Sigmoid colon (tissue), 7 donors: ENCODE measurements at places on chromosomes 11 and 22. TPM values are rescaled to one million over a fixed set of nuclear protein-coding genes. Genes with fewer than 3 reads are reported as not detected.

GRCh38 chr22:16960884-16961249, 47.2 kb downstream of the GAB4 start:
- no peaks in the 10 kb centered on the region for H3K27me3 ChIP-seq
- H3K27ac ChIP-seq: no peak overlapping the region
- no peak overlapping the region for H3K4me3 ChIP-seq
- no peak for DNase-seq
- H3K4me1 ChIP-seq: no peaks in the 10 kb centered on the region

GRCh38 chr11:73363147-73363546, 13.1 kb upstream of the RELT start:
- H3K4me1 ChIP-seq: peaks cover 8% of the 10 kb centered on the region
- no peak for DNase-seq
- no peak overlapping the region for H3K4me3 ChIP-seq
- H3K36me3 ChIP-seq: peaks cover 66% of the 10 kb centered on the region
- H3K27ac ChIP-seq: no peak overlapping the region
- no peaks in the 10 kb centered on the region for H3K27me3 ChIP-seq

ANO3 gene
- 0.68 TPM for total RNA-seq

MMP10 gene
- not detected for total RNA-seq

FADS3 gene
- 21.1 TPM for total RNA-seq

- peak; percentile 86 for DNase-seq
- no peaks in the 10 kb centered on the region for H3K36me3 ChIP-seq
- H3K4me3 ChIP-seq: peak overlapping the region; percentile 19
- no peak overlapping the region for H3K27ac ChIP-seq
- no peaks in the 10 kb centered on the region for H3K27me3 ChIP-seq
- peaks cover 12% of the 10 kb centered on the region for H3K4me1 ChIP-seq
Measured at GRCh38 chr11:68297812-68298658, 14.4 kb upstream of the LRP5 start.

SIAE gene
- total RNA-seq: 2.5 TPM

GRCh38 chr11:95134491-95134890, 44.8 kb downstream of the ENDOD1 start:
- H3K4me3 ChIP-seq: no peak overlapping the region
- H3K27me3 ChIP-seq: no peaks in the 10 kb centered on the region
- no peaks in the 10 kb centered on the region for H3K36me3 ChIP-seq
- no peak for DNase-seq
- H3K27ac ChIP-seq: peak overlapping the region; percentile 25

GRCh38 chr22:22030493-22031182, 48.1 kb upstream of the TOP3B start:
- H3K4me3 ChIP-seq: no peak overlapping the region
- H3K4me1 ChIP-seq: no peaks in the 10 kb centered on the region

- DNase-seq: peak; percentile 67
- H3K4me3 ChIP-seq: no peak overlapping the region
- H3K27ac ChIP-seq: peak overlapping the region; percentile 78
- no peaks in the 10 kb centered on the region for H3K36me3 ChIP-seq
- peaks cover 41% of the 10 kb centered on the region for H3K4me1 ChIP-seq
Measured at GRCh38 chr22:28917747-28918549, 34.6 kb downstream of the ZNRF3 start.

- no peak overlapping the region for H3K27ac ChIP-seq
- H3K4me3 ChIP-seq: no peak overlapping the region
- H3K27me3 ChIP-seq: no peaks in the 10 kb centered on the region
Measured at GRCh38 chr11:46457659-46458424, 66.3 kb upstream of the CHRM4 start.

DNA sequence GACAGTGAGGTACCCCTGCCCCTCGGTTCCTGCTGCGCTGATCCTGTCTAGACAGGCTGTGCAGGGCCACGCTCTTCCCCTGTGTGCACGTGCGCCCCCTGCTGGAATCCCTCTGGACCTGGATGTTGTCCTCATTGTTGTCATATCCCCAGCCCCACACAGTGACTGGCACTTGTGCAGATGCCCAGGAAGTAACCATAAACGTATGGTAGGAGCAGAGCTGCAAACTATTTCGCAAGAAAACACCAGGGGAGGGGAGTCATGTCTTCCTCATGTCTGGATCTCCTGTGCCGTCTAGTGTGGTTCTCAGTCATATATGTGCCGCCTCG, 114.7 kb downstream of the CRYBB2 start:
- no peaks in the 10 kb centered on the region for H3K4me1 ChIP-seq
- DNase-seq: no peak
- H3K36me3 ChIP-seq: no peaks in the 10 kb centered on the region
- H3K4me3 ChIP-seq: no peak overlapping the region
- no peaks in the 10 kb centered on the region for H3K27me3 ChIP-seq

GRCh38 chr11:42631220-42631843, 680.5 kb upstream of the API5 start:
- no peaks in the 10 kb centered on the region for H3K36me3 ChIP-seq
- H3K4me3 ChIP-seq: no peak overlapping the region
- no peaks in the 10 kb centered on the region for H3K4me1 ChIP-seq

PRDM11 gene
- 23.2 TPM for total RNA-seq

DNA sequence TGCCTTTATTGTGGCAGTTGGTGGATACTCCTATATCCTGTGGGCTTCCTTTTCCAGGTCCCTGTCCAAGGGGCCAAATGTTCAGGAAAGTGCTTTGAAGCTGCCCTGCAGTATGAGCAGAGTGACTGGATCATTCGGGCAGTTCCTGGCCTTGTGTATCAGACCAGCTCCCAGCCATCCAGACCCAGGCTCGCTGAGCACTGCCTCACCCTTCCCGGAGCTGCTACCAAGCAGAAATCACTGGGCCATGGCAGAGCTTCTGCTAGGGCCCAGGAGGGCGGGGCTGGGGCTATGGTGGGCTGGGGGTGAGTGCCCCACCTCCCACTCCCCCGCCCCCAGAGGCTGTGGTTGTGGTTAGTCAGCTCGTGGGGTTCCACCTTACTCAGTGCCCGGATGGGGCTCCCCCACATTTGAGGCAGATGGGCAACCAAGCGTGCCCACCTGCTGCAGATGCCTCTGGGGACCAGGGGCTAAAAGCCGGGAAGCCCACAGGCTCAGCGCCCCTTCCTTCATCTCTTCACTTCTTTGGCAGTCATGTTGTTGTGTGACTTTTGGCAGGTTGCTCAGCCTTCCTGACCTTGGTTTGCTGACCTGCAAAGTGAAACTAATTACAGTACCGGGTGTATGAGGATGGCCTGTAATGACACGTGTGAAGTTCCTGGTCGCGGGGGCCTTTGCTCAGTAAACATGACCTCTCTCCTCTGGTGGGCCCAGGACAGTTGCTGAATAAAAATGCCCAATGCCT, 2.1 kb upstream of the LRRC32 start:
- no peak for DNase-seq
- H3K36me3 ChIP-seq: no peaks in the 10 kb centered on the region
- H3K27me3 ChIP-seq: peaks cover 8% of the 10 kb centered on the region
- no peak overlapping the region for H3K27ac ChIP-seq
- H3K4me3 ChIP-seq: no peak overlapping the region
- peaks cover 25% of the 10 kb centered on the region for H3K4me1 ChIP-seq

DNA sequence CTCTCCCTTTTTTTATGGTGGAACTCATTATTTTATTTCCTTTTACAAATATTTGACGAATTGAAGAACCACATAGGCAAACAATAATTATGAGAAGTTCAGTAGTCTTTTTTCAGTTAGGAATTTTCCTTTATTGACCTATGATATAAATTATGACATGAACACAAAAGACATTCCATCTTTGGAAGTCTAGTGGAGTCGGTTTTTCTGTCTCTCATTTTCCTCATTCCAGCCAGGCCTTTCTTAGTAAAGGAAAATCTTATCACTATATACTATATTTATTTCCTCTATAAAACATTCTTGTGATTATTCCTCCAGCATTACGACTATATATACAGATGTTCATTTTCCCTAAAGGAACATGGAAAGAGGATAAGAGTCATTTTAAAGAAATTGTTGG, 1046.1 kb downstream of the DLG2 start:
- H3K4me3 ChIP-seq: no peak overlapping the region
- no peaks in the 10 kb centered on the region for H3K4me1 ChIP-seq
- no peak for DNase-seq
- H3K36me3 ChIP-seq: no peaks in the 10 kb centered on the region

DNA sequence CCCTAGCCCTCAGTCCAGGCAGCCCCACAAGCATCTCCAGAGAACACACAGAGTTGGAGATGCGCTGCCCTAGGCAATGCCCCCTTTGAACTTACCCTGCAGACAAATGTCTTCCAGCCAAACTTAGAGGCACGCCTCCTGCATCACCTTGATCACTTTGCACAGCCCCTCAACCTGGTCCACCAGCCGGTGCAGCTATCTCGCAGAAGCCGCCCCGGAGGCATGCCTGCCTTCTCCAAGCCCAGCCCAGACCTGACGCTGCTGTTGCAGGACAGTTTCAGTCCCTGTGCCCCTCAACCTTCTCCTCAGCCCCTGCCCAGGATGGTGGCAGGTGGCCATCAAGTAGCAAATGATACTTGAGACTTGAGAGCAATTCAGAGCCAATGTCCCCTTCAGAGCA, 16.7 kb upstream of the POU2AF1 start:
- H3K36me3 ChIP-seq: no peaks in the 10 kb centered on the region
- DNase-seq: no peak
- no peak overlapping the region for H3K27ac ChIP-seq
- no peaks in the 10 kb centered on the region for H3K27me3 ChIP-seq
